ENCODE measurements at places on chromosomes 7 and 10.

DNA sequence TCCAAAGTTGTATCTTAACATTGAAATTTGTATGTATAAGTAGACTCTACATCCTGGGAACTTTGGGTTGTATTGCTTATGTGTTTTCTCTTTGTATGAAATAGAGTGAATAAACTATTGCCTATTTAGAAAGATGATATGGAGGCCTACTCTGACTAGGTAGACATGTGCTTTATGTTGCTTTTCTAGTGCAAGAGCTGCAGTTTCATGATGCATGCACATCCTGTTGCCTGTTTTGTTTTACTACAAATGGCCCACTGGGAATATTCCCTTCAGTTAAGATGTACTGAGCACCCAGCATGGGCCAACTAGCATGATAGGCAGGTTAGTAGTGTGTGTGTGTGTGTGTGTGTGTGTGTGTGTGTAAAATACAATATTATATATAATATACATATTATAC, 282.1 kb upstream of the LRGUK start:
- no peaks in the 10 kb centered on the region for H3K4me1 ChIP-seq
- H3K4me3 ChIP-seq, result no peak overlapping the region
- DNase-seq, result no peak
- no peak overlapping the region for H3K27ac ChIP-seq
- H3K36me3 ChIP-seq, result no peaks in the 10 kb centered on the region
- no peaks in the 10 kb centered on the region for H3K27me3 ChIP-seq

DNA sequence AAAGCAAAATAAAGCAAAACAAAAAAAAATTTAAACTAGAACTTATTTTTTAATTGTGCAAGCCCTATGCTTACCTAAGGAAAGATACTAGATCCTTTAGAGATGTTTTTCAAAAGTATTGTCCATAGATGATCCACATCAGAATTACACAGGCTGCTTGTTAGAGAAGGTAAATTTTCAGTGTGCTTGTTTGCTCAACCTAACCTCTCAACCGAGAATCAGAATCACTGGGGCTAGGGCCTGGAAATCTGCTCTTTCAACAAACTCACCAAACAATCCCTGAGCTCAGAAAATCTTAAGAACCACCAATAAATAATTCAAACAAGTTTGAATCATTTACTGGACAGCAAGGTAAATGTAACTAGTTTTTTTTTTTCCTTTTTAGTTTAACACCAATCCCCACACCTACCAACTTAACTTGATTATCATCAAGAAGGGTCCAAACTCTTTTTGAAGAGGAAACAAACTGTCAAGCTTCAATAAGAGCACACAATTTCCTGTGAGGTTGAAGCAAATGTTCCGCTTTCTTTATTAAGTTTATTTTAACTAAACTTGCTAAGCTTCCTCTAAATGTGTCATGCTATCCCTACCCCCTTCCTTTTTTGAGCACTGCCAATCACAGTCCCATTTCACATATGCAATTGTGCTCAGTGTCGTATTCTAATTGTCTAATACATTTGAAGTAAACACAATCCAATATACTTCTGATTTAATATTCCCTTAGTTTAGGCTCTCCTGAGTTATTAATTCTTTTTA, 7.4 kb upstream of the TSPAN33 start:
- no peak for DNase-seq
- H3K36me3 ChIP-seq, result no peaks in the 10 kb centered on the region
- H3K4me3 ChIP-seq, result peak overlapping the region; percentile 32
- H3K27me3 ChIP-seq, result peaks cover 2% of the 10 kb centered on the region
- H3K4me1 ChIP-seq, result peaks cover 24% of the 10 kb centered on the region

GRCh38 chr7:139603896-139604295, 80.4 kb downstream of the CLEC2L start:
- H3K36me3 ChIP-seq, result peaks cover 9% of the 10 kb centered on the region
- no peaks in the 10 kb centered on the region for H3K4me1 ChIP-seq
- H3K27ac ChIP-seq, result no peak overlapping the region
- H3K4me3 ChIP-seq, result no peak overlapping the region

DNA sequence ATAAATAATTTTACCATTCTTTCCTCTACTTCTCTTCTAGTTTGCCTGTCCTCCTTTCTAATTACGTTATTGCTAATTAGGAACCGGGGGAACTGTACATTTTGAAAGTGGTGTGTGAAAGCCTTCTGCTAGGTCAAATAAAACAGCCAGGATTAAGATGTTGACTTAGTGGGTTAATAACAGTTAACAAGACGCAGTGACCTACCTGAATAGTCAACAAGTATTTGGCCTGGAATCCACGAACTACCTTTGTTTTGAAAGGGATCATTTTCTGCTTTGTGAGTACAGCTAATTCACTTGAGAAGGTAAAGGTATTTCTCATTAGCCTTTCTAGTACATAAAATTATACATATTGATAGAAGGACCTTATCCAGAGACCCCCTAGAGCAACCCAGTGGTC, 139.9 kb downstream of the COL28A1 start:
- no peak for DNase-seq
- H3K4me3 ChIP-seq, result no peak overlapping the region
- no peaks in the 10 kb centered on the region for H3K4me1 ChIP-seq
- H3K36me3 ChIP-seq, result no peaks in the 10 kb centered on the region
- no peak overlapping the region for H3K27ac ChIP-seq

GRCh38 chr10:27805180-27805579, 59.6 kb upstream of the MKX start:
- peaks cover 15% of the 10 kb centered on the region for H3K27me3 ChIP-seq
- H3K27ac ChIP-seq, result no peak overlapping the region
- no peak for DNase-seq
- H3K4me3 ChIP-seq, result no peak overlapping the region

DNA sequence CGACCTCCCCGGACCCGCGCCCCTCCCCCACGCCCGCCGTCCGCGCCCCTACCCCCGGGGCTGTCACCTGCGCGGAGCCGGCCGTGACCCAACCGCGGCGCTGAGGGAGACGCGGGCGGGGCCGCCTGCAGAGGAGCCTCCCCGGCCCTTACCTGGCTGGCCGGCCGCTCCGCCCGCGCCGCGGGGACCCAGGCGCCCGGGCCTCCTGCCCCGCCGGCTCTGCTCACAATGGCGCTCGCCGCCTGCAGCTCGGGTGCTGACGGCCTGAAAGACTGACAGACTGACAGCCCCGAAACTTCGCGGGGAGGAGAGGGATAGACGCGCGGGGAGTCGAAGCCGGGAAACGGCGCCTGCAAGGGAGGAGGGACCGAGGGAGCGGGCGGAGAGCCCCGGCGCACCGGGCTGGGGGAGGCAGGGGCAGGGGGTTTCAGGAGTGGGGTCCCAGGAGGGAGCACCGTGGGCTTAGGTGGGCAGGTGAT, 393 bp downstream of the ZNF467 start:
- H3K4me3 ChIP-seq, result peak overlapping the region; percentile 59
- H3K4me1 ChIP-seq, result peaks cover 1% of the 10 kb centered on the region
- H3K27ac ChIP-seq, result no peak overlapping the region
- DNase-seq, result peak; percentile 32

DNA sequence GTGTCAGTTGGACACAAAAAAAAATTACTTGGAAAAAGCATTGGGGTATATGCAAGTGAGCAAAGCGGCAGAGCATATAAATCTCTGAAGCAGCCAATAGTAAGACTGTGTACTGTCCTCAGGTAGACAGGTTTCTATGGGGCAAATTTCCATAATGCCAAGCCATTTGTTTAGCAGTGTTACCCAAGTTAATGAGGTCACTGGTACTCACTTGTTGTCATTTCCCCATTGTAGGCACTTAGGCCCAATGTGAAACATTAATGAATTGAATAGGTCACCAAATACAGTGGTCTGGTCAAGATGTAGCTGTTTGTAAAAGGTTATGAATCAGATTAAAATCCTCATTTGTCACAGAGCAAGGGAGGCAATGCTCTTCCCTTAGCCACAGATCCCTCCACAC, 27.5 kb downstream of the HOXA1 start:
- no peak overlapping the region for H3K4me3 ChIP-seq
- no peaks in the 10 kb centered on the region for H3K36me3 ChIP-seq
- peaks cover 2% of the 10 kb centered on the region for H3K27me3 ChIP-seq
- no peaks in the 10 kb centered on the region for H3K4me1 ChIP-seq
